ENCODE measurements at places on chromosomes 3 and 15. TPM values are rescaled to one million over a fixed set of nuclear protein-coding genes. Genes with fewer than 3 reads are reported as not detected.

The SLMAP gene
- 82.4 TPM for polyA plus RNA-seq

DNA sequence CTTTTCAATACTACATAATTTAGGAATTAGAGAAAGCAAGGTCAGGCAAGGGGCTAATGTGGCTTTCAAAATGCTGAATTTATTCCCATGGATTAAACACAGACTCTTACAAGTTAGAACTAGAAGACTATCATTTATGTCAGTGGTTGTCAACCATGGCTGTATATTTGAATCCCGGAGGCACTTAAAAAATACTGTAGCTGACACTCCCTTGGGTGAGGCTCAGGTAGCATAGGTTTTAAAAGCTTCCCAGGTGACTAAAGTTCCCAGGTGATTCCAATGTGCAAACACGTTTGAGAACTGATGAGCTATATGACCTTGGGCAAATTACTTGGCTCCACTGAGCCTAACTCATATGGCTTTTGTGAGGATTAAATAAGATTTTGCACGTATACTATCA lies 29.6 kb downstream of the AAGAB start:
- DNase-seq, result no peak

The ST8SIA2 gene
- polyA plus RNA-seq, result not detected

DNA sequence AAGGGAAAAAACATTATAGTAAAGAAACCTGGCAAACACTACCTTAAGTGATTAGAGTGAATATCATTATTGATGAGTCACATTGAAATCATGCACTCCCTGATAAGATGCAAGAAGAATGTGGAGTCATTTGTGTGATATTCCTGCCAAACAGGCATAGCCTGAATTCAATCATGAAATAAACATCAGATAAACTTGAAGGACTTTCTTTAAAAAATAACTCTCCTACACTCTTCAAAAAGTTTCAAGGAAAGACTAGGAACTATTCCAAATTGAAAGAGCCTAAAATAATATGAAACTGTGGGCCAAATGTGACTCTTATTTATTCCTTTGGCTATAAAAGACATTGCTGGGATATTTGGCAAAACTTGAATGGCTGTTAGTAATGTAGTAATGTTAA lies 625.7 kb upstream of the LMCD1 start:
- no peak for DNase-seq

DNA sequence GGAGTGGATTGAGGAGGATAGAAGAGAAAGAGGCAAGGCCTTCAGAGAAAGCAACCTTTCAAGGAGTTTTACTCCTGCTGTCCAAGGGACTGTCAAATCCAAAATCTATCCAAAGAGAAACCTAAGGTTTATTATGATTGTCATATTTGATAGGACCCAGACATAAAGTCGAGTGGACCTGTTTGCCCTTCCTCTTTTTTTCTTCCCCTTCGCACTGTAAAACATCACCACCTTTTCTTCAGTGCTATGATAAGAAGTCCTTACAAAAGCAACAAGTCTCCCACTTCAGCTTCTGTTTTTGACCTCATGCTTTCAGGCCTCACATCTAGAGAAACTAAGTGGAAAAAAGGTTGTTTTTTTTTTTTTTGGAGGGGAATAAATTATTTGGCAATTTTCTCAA lies 73.0 kb downstream of the TRPC1 start:
- no peak for DNase-seq

GRCh38 chr15:94666553-94666952 lies 435.2 kb downstream of the MCTP2 start:
- no peak for DNase-seq

- no peak for DNase-seq
These were observed 16.6 kb downstream of the ABHD6 start for GRCh38 chr3:58254144-58254543.

DNA sequence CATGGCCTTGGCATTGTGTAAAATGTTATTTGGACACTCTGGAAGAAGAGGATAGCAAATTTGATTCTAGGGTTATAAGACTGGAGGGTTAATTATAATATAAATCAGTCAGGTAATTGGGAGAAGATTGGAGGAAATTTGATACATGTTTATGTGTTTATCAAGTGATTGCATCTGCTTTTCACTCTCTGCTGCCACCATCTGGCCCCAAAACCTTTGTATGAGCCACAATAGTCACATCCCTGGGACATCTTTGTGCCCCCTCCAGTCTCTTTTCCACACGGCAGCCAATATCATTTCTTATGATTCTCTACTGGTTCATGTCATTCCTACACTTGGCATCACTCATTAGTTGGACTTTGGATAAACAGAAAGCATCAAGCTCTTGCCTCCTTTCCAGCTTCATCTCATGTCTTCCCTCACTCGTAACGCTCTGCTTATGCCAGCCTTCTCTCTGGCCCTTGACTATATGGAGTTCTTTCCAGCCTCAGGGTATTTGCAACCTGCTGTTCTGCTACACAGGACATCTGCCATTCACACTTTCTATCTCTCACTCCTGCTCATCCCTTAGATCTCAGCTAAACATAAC lies 602.3 kb upstream of the SUCLG2 start:
- no peak for DNase-seq

The SERINC4 gene
- 0.93 TPM for polyA plus RNA-seq

The XYLB gene
- 0.11 TPM for polyA plus RNA-seq

DNA sequence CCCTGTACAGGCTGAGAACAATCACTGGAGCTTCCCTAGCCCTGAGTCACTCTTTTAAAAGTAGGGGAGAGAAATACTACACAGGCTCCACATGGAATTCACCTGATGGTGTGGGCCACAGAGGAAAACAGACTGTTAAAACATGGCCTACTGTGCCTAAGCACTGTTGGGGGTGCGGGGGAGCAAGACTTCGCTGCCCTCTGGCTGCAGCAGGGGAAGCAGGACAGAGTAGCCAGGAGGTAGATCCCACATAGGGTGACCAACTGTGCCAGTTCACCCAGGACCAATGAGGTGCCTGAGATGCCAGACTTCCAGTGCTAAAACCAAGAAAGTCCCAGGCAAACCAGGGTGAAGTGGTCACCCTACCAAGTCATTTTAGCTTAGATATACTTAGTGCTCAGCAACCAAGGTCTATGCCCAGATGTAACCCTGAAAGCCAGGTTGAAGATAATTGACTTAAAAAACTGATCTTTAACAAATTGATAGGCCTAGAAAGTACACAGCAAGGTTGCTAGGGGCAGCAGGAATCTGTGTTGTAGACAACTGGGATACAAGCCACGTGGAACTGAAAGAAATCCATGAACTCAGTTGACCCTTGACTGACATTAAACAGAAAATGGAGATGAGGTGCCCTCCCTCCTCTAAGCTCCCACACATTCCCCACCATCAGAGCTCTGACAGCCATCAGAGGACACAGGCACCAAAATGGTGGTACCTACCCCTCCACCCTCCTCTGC lies 344.2 kb upstream of the PPP2R3A start:
- no peak for DNase-seq

DNA sequence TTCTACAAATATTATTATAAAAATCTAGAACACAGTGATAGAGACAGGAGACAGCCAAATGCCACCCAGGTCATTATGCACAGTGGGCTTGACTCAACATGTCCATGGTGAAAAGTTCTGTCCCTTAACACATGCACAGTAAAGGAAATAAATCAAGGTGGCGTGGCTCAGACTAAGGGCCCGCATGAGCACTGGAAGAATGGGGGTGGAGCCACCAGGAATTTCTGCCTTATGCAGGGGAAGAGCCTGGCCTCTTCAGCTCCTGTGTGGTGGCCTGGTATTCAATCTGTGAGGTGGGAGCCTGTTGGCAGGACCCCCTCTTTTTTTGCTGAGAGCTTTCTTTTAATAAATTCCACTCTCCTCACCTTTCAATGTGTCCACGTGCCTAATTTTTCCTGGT lies 17.2 kb upstream of the SPG21 start:
- no peak for DNase-seq

DNA sequence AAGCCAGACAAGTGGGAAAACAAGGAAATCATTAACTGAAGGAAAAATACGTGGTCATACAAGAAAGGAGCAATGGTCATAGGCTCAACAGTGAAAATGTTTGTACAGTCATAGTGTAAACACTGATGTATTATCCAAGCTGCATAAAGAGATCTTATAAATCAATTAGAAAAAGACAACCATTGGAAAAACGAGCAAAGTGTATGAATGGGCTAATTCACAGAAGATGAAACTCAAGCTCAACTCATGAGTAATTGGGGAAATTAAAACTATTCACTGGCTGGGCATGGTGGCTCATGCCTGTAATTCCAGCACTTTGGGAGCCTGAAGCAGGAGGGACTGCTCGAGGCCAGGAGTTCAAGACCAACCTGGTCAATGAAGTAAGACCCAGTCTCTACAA lies 6.4 kb upstream of the IGF2BP2 start:
- no peak for DNase-seq

GRCh38 chr3:100463002-100463401 lies 29.4 kb upstream of the TMEM45A start:
- DNase-seq, result no peak

GRCh38 chr15:66650433-66650832 lies 51.6 kb upstream of the SMAD6 start:
- peak; percentile 61 for DNase-seq

GRCh38 chr3:142497729-142498128 lies 49.9 kb upstream of the XRN1 start:
- no peak for DNase-seq

GRCh38 chr3:184604615-184605290 lies 43.2 kb downstream of the EPHB3 start:
- no peak for DNase-seq

DNA sequence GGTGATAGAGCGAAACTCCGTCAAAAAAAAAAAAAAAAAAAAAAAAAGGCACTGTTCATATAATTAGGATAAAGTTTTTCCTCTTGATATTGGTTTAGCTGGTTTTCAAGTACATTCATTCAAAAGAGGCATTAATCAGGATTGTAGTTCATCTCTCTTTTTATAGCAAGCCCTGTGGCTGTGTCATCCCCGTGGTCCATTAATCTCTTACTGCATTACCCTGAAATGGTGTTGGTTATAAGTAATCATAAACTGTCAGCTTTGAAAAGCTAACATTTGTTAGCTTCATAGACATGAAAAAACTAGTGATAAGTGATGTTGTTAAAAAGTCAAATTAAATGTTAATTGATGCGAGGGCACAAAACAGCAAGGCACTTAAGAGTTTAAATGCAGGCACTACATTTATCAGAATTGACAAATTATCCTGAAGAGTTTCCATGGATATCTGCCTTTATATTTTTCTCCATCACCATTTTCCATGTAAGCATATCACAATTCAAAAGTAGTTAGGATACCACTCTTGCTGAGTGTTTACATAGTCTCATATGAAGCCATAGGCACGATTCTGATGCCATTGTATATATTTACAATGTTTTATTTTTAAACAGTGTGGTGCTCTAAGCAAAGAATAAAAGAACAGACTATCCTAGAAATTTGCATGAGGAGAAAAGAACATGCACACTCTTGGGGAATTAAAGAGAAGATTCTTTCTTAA lies 193.1 kb downstream of the OTOL1 start:
- no peak for DNase-seq

The GPR62 gene
- 0.07 TPM for polyA plus RNA-seq

DNA sequence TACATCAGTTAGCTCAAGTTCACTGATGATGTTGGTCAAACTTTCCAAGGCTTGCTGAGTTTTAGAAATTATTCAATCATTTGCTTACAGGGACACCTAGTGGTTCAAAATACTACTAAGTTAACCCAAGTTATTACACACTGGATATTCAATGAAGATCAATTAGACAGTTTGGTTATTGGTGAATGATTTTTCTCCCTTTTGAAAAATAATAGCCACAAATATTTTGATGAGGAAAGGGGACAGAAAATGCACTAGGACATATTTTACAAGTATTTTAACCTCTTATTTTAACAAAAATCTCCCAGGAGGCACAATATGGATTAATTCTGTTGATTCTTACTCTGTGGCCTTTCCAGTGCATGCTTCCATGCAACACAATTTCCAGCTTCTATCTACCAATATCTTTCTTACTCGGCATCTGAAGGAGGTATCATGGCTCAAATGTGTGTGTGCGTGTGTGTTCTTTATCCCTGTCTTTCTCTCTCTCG lies 20.1 kb upstream of the GOLGA6L2 start:
- DNase-seq, result no peak

GRCh38 chr15:73258271-73259108 lies 110.3 kb downstream of the HCN4 start:
- no peak for DNase-seq

- DNase-seq, result no peak
These were observed 952.8 kb downstream of the ROBO1 start for GRCh38 chr3:78814893-78815562.

The FBXO40 gene
- polyA plus RNA-seq, result 14.1 TPM

The IMPG2 gene
- polyA plus RNA-seq, result 0.09 TPM

GRCh38 chr3:12303534-12303933 lies 14.7 kb downstream of the PPARG start:
- no peak for DNase-seq

DNA sequence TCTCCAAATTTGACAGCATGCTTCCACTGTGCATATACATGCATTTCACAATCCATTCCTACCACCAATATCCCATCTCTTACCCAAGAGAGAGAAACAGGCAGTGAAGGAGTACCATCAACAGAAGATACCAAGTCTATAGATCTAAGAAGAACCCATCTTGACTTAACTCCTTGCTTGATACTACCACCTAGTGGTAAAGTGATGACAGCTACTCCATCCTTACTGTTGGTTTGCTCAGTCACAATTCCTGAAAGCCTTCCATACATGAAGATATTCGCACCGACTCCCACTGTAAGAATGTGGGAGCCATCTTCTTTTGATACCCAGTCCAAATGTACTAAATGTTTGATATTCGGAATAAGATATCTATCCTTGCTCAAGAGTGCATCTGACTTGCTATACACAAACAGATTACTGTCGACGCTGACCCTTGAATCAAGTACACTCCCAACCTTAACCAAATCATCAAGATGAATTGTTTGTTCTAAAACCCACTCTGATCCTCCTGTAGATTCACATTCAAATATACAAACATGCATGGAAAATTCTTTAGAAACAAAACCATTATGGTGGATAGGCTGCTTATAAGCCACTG lies 123.1 kb downstream of the DMXL2 start:
- DNase-seq, result no peak

DNA sequence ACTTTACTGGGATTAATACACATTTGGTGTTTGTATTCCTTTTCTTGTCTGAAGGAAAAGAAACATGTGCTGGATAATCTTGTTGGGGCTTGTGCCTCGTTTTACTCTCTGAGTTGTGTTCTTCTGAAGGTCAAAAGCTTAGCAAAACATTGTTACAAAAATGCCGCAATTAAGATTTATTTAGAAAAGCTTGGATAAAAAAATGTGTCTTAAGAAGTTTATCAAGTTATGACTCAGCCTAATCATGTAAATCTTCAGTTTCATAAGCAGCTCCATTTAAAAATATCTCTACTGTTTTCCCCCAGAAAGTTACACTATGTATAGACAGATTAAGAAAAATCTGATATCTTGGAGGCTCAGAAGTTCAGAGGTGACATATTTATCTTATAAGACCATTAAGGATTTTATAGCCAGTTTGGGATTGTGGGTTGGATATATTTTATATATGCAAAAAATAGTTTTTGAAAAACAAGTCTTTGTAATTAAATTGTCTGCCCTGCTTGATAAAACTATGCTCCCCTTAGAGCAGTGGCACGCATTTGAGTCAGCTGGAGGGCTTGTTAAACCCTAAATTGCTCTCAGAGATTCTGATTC lies 56.5 kb downstream of the CLDN11 start:
- DNase-seq, result no peak

The GPR149 gene
- polyA plus RNA-seq, result not detected
